ENCODE measurements at places on chromosomes 4 and X.
A peak's percentile ranks its signal among the peaks of the same experiment; 100 is the strongest.

- DNase-seq = no peak
These were observed 5.1 kb upstream of the DCLK2 start for GRCh38 chr4:150072906-150073714.

GRCh38 chr4:150006197-150006596 lies 72.0 kb upstream of the DCLK2 start:
- DNase-seq = no peak

DNA sequence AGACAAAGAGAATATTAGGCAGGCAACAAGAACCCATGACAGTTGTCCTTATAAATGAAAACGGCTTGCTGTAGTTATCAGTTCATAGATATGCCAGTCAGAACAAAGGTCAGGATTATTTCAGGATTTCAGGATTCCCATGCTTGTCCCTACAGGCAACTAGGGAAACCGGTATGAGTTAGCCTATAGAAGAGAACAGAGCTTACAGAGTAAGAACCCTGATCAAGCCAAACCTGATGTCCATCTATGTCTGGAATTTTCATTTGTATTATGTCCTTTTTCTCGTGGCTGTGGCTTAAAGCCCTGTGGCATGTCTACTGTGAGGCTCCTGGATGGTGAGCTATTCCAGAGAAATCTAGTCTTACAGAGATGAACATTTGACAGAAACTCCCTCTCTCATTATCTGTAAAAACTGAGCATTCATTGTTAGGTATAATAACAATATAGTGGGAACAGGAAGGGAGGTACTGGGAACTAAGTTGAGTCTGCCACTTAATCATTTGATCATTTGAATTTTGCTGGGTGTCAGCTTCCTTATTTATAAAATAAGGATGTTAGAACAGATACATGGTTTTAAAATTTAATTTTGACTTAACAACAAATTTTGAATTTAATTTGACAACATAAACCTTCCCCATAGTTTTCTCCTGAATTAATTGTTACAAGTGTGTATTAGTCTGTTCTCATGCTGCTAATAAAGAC lies 129.5 kb upstream of the KLF3 start:
- DNase-seq = no peak

DNA sequence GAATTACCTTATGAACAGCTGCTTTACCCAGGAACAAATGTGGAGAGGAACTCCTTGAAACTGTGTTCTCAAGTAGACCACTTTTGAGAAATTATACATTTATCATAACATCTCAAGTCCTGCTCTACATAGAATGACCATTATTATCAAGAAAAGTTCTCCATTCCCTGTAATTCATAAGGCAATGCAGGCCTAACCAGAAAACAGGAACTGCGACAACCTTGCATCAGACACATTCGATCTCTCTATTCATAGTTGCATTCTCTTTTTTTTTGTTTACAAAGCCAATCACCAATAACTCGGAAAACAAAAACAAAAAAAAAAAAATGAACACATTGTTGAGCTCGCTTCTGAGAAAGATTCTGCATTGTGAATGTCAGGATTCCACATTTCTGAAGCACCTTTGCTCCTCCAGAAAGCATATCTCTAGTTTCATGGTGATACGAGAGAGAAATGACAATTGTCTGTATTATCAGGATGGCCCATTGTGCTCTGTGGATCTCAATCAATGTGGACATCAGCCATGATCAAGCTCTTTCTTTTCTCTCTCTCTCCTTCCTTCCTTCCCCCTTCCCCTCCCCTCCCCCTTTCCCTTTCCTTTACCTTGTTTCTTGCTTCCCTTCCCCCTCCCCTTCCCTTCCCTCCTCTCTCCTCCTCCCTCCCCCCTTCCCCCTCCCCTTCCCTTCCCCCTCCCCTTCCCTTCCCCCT lies 32.4 kb upstream of the CD99 start:
- DNase-seq = no peak

DNA sequence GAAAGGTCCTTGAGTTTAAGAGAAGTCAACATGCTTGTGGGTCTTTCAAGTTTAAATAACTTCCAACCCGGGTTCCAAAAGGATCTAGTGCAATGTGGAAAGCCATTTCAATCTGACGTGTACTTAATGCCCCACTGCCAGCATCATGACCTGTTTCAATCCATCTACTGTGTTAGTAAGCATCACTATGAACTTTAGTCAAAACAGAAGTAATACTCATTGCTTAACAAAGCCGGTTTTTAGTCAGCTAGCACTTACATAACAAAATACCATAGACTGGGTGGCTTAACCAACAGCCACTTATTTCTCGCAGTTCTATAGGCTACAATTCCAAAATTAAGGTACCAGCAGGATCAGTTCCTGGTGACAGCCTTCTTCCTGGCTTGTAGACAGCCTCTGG lies 677.5 kb downstream of the DMD start:
- DNase-seq = no peak

DNA sequence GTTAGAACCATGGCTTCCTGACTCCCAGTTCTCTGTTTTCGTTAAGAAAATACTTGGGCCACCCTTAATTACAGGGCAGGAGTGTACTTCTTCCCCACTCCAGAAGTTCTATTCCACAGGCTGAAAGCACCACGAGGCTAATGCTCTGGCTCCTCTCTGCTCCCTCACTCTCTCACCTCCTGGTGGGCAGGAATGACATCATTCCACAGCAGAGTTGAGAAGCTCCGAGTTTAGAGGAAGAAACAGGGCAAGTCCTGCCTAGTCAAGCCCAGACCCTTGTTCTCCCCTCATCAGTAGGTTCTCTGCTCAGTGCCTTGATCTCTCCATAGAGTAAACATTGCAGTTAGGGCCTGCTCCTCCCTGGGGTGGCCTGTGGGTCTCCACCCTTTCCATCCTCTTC lies 343.8 kb upstream of the CLNK start:
- no peak for DNase-seq

DNA sequence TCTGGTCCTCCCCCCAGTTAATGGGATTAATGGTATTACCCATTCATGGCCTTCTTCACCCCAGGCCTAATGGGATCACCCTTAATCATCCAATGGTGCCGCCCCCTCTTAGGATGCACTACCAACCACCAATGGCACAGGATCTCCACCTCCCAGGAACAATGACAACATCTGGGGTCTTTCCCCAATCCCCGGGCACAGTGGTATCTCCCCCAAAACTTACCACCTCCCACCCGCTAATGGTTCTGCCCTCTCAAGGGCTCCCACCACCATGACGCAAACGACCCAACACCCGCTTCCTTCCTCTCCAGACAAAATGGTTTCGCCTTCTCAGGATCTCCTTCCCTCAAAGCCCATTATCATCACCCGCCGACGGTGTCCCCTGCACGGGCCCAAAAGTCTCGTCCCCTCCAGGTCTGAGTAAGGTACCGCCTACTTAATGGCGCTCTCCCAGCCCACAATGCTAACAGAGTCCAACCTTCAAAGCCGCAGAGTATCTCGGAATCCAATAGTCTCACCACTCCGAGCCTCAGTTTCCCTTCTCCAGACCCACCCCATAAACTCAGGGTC lies 458 bp downstream of the GRIPAP1 start:
- DNase-seq = peak; percentile 52

DNA sequence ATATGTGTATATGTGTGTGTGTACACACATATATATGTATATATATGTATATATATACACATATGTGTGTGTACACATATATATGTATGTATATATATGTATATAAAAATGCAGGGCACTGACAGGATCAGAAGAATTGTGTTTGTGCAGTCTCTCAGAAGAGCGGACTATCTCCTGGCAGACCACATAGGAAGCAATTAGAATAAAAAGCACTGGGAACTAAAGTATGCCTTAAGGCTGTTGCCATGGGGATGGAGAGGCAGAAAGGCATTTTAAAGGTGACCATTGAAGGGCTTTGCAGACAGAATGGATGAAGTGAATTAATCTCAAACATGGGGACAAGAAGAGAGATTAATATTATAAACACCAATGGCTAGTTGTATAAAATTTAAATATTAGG lies 33.7 kb upstream of the USP51 start:
- no peak for DNase-seq

DNA sequence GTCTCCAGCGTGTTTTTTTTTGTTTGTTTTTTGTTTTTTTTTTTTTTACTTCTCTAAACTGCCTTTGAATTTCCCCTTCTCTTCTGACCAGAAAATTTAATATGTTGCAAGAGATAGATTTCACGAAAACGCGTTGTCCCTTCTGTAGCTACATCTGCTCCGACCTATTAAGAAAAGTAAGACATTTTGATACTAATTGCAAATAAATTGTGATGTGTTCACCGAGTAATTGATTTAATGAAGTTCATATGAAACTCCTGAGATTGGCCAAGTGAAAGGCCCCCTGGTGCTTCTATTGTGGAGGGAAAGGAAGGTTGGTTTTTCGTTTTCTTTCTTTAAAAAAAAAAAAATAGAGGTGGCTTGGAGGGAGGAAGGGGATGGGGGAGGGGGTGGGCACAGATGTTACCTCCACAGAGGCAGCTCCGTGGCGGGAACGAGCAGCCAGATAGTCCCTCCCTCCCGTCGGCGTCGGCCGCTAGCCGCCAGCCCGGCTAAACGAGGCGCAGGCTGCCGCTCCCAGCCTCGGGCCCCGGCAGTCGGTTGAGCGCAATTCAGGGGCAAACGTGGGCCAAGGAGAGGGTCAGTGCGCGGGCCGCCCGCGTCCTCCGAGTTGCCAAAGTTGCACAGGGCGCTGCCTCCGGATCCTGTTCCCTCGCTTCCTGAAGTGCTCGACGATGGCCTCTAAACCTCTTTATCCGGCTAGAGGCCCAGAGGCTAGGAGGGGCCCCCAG lies 139.1 kb upstream of the ZIC3 start:
- DNase-seq = no peak

DNA sequence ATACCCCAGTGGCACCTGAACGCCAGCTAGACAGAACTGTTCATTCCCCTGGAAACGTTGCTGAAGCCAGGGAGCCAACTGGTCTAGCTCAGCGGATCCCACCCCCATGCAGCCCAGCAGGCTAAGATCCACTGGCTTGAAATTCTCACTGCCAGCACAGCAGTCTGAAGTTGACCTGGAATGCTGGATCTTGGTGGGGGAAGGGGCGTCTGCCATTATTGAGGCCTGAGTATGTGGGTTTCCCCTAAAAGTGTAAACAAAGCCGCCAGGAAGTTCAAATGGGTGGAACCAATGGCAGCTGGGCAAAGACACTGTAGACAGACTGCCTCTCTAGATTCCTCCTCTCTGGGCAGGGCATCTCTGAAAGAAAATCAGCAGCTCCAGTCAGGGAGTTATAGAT lies 213.0 kb downstream of the NKX6-1 start:
- DNase-seq = no peak

DNA sequence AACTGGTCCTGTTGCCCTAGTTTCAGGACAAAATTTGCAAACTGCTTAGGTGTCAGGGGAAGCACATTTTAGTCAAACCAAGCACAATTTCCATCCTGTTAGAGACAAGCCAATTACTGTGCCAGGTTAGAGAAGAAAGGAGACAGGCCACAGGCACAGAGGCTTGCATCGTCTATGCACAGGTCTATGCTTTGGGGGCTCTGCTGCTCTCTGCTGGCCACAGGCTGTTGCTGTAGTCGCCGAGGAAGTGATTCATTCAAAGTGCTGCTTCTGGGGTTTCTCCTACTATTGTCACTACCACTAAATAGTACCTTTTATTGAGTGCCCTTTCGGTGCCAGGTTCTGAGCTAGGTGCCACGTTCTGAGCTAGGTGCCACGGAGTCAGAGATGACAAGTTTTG lies 45.5 kb downstream of the VGLL1 start:
- DNase-seq = peak; percentile 37

GRCh38 chr4:41257257-41257901 lies 651 bp downstream of the UCHL1 start:
- no peak for DNase-seq

DNA sequence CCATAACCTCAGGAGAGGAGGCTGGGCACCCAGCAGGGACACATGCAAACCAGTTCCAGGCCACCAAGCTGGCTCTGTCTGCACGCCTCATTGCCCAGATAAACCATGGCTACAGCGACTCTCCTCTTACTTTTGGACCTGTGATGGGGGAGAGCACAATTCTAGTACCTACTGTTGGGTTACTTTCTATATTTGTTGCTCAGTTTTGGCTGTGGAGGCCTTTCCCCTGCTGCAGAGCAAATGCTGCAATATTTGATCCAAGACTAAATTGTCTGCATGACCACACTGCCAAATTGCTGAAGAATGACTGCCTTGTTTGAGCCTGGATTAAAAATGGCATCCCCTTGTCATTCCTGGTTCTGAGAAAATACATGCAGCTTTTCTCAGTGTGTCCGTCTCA lies 253.5 kb downstream of the ARHGAP10 start:
- DNase-seq = no peak

DNA sequence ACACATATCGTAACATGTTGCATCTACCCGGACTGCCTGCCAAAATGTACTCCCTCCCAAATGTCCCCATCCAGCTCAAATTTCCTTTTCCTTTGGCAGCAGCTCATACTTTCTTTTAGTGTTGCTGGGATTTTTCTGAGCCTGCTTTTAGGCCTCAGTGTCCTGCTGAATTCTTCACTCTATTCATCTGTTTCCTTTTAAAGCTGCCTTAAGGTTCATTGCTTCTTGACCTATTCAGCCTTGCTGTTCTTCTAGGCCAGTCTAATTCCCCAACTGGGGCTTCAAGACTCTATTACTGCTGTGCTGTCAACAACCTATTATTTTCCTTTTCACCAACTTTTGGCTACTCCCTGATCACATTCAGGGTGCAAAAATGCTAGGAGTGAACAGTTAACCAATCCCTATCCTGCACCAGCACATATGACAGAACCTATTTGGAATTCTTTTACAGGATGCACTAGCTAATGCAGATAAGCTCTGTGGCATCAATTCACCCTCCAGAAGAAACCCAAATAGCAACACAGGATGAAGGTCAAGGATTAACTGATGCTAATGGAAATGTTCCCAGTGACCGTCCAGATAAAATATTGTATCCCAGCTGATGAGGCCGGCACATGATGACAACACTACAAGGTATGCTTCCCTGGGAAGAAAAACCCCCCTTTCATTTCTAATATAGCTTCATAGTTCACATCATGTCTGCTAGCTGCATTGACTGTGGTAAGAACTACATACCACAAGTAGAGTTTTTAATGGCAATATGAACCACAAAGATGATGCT lies 114.7 kb upstream of the TTC29 start:
- DNase-seq = peak; percentile 1

DNA sequence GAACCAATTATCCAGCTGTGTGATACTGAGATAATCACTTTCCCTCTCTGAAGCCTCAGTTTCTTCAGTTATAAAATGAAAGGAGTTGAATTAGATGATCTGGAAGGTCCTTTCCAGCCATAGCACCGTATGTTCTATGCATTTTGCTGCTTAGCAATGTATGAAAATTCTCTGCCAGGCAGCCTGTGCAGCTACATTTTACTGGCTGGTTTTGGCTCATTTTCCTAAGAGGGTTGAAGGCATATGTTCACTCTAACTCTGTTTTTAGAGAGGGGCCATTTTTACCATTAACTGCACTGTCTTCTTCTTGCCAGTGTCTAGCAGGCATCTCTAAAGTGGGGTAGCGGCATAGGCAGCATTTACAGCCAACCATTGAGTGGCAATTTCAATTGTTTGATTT lies 26.1 kb downstream of the TRPC5 start:
- no peak for DNase-seq

GRCh38 chr4:74395633-74396032 lies 30.7 kb downstream of the EREG start:
- no peak for DNase-seq

GRCh38 chr4:143399113-143399949 lies 62.7 kb downstream of the GAB1 start:
- peak; percentile 17 for DNase-seq

GRCh38 chr4:94458682-94459081 lies 6.9 kb downstream of the PDLIM5 start:
- DNase-seq = no peak

Measured in mammary epithelial cell (primary cell).